ENCODE measurements at places on chromosomes 6 and 20.

- DNase-seq = no peak
Observed at GRCh38 chr6:136180704-136181511, 69.2 kb downstream of the MTFR2 start.

GRCh38 chr6:113315879-113316278 lies 541.3 kb upstream of the MARCKS start:
- no peak for DNase-seq

DNA sequence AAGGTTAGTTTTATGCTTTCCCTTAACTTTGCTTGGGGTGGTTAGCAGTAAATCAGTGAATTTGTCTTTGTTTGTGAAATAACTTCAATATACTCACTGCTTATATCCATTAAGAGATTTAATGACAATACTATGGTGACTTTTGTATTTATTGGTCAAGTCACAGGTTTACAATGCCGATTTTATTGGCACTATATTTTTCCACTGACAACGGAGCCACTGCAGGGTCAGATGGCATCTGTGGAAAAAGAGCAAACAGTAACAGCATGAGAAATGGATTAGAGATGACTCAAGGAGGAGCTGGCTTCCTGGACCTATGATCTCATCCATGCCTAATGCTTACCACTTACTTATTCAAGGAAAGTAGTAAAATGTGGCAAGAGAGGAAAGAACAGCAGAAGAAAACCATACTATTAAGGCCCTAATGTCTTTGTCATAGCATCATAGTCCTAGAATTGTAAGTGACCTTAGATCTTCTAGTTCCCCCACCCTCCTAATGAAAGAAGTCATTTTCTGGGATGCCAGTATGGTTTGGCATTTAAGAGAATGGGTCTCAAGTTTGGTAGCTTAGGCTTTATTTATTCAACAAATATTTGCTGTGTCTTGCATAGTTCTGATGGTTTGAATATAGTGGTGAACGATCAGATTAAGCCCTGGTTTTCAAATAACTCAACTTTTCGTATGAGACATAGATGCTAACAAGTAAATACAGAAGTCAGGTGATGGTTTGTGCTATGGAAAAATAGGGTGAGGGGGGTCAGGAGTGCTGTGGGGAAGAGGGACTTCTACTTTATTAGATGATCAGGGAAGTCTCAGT lies 18.5 kb downstream of the RNF144B start:
- DNase-seq = no peak

DNA sequence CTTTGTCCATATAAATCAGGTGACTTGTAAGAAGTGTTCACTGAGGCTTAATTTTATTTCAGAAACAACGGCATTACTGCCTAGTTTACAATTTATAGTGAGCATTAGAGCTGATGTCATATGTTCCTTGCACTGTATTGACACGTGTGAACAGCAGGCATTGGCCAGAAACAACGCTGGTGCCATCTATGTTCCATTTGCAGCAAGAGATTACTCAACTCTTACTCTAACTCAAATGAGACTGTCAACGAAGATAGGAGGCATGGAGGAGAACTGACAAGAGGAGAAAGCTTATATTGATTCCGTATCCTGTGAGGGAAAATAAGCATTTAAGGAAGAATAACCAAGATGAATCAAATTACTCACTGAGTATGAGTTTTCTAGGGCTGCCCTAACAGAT lies 48.4 kb downstream of the MTFR2 start:
- DNase-seq = no peak

GRCh38 chr6:170116636-170117035 lies 174.2 kb downstream of the DLL1 start:
- DNase-seq = no peak

- DNase-seq = peak; percentile 67
Observed at GRCh38 chr6:5379647-5380242, 118.4 kb downstream of the FARS2 start.

- DNase-seq = no peak
Observed at GRCh38 chr6:161163466-161164181, 110.2 kb downstream of the AGPAT4 start.

GRCh38 chr6:105779110-105779509 lies 307.0 kb upstream of the PRDM1 start:
- no peak for DNase-seq

DNA sequence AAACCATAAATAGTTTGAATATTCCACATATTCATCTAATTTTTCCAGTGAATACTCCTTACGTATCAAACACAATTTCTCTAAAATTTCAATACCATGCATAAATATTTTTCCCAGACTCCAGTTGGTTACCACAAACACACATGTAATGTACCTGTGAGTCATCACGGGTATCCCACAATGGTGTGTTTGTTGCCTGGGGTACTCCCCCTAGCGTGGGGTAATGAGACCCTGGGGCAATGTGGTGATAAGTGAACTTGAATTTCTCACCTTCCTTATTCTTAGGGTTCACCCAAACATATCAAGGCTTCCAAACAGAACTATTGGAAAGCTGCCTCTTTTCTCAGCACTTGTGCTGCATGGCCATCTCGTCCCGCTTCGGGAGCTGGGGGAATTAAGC lies 51.0 kb downstream of the STX7 start:
- no peak for DNase-seq

GRCh38 chr20:20448881-20449280 lies 81.0 kb downstream of the INSM1 start:
- DNase-seq = no peak

- no peak for DNase-seq
Observed at GRCh38 chr20:19823971-19824370, 65.9 kb downstream of the RIN2 start.

GRCh38 chr20:3309226-3309625 lies 70.2 kb upstream of the SLC4A11 start:
- no peak for DNase-seq

GRCh38 chr6:85113934-85114580 lies 335.8 kb upstream of the NT5E start:
- no peak for DNase-seq

DNA sequence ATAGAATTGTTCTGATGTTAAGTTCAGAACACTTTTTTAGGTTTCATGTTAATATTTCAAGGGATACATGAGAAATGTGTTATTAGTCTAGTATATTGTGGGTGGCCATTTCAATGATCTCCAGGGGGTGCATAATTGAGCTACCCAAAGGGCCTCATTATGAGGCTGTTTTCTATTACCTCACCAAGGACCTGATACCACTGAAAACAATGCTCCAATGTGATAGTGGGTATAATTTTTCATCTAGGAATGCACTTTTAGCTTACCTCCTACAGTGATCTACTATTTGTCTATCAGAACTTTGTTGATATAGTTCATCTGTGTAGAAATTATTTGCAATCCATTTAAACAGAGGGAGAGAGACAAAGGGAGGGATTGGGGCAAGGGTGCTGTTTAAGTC lies 106.8 kb upstream of the HS3ST5 start:
- DNase-seq = no peak

DNA sequence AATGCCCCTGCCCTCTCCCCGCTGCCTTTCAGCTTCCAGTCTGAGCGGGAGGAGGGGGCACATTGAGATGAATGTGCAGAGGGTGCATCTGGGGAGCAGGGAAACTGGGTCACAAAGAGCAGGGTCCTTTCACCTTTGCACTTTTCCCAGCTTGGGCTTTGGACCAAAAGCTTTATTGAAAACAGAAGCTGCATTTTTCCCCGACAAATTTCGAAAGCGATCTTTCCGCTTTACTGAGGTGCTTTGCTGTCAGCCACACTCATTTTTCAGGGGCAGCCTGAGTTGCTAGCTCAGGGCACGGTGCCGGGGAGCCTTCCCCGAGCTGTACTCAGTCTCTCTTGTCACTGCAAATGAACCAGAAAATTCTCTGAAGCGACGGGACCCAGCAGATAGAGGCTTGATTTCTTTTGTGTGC lies 283.7 kb upstream of the SOX4 start:
- no peak for DNase-seq

DNA sequence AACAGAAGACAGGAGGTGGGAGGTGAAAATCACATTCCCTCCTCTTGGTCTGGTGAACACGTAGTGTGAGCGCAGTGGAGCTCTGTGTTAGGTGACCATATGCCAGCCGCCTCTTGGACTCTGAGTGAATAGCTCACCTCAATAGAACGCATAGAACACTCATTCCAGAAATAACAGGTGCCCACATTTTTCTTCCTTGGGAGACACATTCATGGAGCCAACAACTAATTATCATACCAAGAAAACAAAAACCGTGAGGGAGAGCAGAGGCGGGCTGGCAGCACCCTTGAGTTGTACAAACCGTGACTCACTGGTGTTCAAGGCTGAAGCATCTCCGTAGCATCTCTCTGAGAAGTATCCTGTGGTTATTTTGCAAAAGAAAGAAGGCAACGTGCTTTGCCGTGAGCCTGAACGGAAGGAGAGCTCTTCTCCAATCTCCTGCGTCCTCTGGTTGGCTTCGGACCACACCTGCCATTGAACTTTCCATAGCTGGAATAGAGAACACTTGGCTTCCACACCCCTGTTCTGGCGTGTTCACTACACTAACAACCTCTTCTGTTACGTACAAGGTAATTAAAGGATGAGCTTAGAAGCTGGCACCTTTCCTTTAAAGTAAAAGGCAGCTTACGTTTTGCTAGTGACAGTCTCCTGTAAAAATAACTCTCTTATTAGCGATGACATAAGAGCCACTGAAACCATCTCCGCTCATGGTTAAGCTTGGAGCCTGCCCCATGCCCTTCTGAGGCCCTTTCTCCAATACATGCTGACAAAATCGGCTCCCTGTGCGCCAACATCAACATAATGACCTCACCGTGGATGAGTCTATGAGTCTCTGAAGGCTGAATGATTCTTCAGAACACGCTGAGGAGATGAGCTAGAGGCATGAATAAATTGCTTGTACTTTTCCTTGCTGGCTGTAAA lies 30.2 kb upstream of the SGK1 start:
- no peak for DNase-seq

DNA sequence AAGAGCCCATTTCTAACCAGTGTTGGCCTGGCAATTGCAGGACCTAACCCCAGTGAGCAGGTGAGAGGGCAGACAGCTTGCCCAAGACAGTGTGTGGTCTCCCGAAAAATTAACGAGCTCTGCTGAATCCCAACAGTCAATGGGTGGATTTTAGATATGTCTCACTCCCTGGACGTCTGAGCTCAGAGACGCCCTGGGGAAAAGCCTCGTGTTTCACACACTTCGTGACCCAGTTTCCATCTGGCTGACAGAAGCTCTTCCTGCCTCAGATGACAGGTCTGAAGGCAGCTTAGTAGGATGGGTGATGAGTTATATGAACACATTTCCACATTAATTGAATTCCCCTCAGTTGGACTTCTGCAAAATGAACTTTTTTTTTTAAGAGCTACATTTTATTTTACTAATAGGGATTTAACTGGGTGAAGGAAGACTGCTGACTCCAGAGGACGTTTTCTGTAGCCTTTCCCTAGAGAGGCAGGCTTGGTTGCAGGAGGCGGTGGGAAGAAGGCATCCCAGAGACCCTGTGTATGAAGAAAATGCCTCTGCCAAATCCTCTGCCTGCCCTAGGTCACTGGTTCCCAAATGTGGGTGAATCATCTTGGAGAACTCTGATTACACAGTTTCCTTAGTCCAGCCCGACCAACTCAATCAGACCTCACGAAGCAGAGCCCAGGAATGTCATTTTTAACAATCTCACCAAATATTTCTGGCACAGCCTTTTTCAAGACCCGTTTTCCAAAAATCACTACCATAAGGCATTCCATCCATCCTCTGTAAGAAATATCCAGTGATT lies 71.7 kb upstream of the LY86 start:
- no peak for DNase-seq

- DNase-seq = no peak
Observed at GRCh38 chr20:44356353-44356723, 839 bp downstream of the HNF4A start.

DNA sequence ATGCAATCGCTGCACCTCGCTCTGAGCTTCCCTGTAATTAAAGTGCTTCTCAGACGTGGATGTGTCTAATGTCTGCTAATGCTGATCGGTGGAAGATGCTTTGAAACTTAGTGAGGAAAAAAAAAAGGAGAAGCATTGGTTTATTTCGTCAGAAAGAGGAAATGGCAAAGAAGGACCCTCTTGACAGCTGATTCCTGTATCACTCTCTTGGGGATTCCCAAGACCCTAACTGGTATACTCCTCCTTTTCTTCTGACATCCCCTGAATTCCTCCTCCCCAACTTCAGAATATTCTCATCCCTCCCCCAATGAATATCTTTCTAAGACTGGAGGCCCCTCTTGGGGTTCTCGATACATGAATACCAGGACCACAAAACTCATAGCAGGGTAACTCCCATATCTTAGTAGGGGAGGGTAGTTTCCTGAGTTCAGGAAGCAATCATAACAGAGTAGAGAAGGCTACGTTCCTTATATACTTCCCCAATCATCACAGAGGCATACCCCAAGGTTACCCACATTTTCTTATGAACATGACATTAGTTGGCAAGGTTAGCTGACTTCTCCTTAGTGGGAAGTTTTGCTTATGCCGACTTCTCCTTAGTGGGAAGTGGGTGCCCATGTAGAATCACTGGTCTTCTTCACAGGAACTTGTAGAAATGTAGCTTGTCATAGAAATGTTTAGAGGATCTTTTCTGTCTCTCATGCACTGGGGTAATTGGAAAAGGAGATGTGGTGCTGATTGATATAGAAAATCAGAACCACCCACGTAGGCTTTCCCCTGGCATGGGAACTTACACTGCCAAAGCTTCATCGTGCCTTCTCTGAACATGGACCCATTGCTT lies 63.8 kb upstream of the ATXN1 start:
- DNase-seq = peak; percentile 32

- DNase-seq = no peak
Observed at GRCh38 chr6:165704045-165704748, 41.2 kb upstream of the PDE10A start.

GRCh38 chr6:148423601-148424270 lies 81.1 kb downstream of the SASH1 start:
- no peak for DNase-seq

DNA sequence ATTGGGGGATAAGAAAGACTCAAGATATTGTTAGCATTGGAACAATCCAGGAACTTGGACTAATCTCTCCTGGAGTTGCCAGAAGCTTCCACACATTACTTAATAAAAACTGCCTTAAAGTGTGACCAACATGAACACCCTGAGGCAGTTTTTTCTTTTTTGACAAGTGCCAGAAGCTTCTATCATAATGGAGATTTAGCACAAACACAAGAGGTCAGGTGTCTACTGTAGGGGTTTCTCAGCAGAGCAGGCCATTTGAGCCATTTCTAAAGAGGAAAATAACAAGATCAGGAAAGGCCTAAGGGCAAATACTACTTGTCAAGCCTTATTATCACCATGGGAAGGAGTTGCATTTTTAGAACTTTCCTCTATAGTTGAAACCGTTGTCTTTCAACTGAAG lies 361.5 kb downstream of the EPM2A start:
- no peak for DNase-seq
